WTC11 (cell line): ENCODE measurements at places on chromosomes 12 and 14.
A peak's percentile ranks its signal among the peaks of the same experiment; 100 is the strongest.

- DNase-seq: no peak
Observed at GRCh38 chr12:119857041-119857591, 20.0 kb downstream of the CIT start.

DNA sequence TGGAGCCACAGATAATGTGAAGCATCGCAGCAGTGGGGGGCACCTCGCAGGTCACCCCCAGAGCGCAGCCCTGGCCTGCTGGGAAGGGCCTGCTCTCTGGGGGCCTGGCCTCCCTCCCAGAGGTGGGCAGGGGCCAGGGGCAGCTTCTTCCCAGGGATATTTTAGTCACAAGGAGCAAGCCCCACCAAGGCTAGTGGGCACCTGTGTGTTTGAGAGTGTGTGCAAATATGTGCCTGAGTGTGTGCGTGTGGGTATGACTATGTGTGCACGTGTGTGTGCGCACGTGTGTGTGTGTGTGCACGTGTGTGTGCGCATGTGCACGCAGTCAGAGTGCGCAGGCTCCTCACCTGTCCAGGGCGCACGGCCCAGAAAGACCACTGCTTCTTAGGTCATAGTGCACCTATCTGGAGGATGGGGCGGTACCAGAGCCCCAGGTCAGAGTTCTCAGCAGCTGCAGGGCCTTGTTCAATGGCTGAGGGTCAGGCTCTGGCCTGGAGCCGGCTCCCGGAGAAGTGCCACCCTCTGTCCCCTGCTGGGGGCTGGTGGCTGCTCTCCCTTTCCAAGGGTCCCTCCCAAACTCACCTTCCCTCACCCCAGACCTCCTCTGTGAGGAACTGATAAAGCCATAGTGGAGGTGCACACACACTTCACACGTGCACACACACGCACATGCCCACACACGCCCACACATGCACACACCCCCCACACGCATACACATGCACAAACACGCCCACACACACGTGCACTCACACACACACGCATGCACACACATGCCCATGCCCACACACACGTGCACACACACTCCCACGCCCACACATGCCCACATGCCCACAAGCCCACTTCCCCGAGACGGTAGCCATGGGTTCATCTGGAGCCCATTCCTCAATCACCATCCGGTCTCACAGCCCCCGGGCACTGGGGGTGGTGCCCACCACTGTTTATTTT is 128.5 kb downstream of the KIF26A start:
- no peak for DNase-seq

- no peak for DNase-seq
Observed at GRCh38 chr14:31564194-31564593, 3.0 kb downstream of the NUBPL start.

DNA sequence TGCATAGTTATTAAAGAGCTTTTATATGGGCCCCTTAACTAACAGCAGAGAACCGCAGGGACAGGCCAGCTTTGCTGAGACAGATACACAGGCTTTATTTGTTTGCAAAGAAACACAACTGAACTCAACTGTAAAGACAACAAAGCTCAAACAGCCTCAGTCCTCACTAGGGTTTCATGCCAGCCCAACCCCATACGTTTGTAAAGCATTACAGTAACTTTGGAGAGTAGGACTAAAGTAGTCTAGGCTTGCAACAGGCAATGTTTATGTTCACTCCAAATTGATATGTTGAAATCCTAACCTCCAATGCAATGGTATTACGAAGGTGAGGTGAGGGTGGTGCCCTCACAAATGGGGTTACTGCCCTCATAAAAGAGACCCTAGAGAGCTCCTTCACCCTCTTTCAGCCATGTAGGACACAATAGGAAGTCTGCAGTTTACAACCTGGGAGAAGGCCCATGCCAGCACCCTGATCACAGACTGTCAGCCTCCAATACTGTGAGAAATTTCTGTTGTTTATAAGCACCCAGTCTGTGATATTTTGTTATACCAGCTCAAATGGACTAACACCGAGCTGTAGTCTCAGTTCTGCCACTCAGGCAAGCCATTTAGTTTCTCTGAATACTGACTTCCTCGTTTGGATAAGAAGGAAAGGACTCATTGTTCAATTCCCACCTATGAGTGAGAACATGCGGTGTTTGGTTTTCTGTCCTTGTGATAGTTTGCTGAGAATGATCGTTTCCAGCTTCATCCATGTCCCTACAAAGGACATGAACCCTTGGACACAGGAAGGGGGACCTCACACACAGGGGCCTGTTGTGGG is 35.2 kb downstream of the PPM1H start:
- no peak for DNase-seq

GRCh38 chr12:122203301-122204166 is at the start of gene B3GNT4:
Gene B3GNT4 (plus strand): TSS chr12:122203709. CDS start chr12:122204619, 910 bp downstream.
- peak; percentile 73 for DNase-seq

DNA sequence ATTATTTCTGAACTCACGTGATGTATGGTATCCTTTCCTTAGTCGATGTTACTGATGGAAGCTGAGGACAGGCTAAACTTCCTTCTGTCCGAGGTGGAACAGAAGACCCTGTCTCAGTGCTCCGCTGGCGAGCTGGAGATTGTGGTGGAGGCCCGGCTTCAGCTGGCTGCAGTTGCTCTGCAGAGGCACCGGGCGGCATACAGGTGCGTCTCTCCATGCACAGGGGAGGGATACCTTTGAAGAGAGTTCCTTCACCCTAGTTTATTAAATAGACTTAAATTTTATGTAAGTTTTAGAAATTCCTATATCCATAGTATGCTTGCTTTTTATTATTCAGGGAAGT is 186.7 kb upstream of the NEDD1 start:
- peak; percentile 43 for DNase-seq

DNA sequence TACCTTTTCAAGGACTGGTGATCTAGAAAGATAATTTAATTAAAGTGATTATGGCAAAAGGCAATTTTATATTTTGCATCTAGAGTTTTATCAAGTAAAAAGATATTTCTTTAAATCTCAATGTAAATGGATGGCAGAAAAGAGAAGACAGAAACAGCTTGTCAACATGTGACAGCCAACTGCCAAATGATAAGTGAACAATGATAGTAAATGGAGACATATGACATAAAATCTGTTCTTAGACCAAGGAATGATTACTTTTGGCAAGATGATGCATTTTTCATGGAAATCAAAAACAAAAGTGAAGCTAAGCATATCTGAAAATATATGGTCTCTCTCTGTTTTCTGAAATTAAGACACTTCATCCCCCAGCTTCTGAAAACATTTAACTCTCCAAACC is 1730.7 kb upstream of the FLRT2 start:
- DNase-seq: no peak

DNA sequence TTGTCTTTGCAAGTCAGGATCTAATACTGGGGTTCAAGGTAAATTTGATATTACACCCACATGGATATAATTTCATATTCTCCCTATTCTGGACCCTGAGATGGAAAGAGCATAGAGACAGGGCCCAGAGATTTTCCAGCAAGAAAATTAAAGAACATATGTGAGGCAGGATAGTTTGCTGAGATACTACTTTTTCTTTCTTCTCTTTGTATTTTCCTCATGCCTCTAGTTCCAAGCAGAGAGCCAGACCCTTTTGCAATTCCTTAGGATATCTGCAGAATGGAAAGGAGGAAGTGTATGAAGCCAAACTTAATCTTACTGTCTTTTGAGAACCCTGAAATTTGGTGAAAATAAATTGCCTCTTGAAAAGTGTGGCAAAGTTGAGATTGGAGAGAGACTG is 34.0 kb upstream of the RNASE3 start:
- DNase-seq: no peak

DNA sequence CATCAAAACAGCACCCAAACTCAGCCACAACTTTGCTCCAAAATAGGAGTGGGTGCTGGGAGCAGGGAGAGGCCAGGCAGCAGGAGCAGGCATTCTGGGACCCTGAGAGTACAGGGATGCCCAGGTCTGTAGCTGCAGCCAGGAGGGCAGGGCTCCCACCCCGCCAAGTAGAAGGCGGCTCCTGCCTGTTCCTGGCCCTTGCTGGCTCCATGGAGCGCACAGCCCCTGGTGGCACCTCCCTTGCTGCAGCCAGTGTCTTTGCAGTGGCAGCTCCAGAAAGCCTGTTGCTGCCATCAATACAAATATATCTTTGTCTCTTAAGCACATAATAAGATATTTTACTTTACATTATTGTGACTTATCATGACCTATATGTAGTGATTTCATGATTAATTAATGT is 1096.5 kb downstream of the FSCB start:
- peak; percentile 13 for DNase-seq

DNA sequence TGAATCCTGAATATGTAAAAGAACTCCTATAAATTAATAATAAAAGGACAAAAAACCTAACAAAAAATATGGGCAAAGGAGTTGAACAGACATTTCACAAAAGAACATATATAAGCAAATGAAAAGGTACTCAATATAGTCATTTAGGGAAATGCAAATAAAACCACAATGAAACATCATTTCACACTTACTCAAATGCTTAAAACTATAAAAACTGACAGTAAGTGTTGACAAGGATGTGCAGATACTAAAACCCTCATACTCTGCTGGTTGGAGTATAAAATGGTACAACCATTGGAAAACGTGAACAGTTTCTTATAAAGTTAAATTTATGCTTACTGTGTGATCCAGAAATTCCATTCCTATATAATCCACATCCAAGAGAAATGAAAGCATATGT is 247.1 kb downstream of the GXYLT1 start:
- no peak for DNase-seq

GRCh38 chr12:120844297-120844696 is 59.9 kb downstream of the SPPL3 start:
- no peak for DNase-seq

- DNase-seq: peak; percentile 97
Observed at GRCh38 chr12:113161415-113162016, 12.0 kb downstream of the CFAP73 start.

- no peak for DNase-seq
Observed at GRCh38 chr14:71321574-71322315, 414.5 kb downstream of the PCNX1 start.

DNA sequence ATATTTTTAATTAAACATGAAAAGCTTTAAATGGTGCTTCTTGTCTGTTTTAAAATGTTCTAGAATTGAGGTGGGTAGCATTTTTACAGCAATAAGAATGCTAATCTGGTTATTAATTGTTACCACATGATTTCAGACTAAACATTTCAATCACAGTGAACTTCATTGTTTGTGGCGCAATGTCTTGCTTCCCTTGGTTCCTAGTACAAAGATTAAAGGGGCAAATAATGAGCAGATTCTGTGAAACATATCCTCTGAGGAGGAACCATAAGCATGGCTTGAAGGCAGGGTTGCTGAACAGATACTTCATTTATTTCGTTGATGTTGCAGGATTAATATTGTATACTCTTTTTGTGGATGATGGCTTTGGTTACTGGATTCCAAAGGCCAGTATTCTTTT is 162.1 kb downstream of the FUT8 start:
- DNase-seq: no peak

- no peak for DNase-seq
Observed at GRCh38 chr12:126761420-126761819, 1505.5 kb upstream of the TMEM132C start.

GRCh38 chr12:32773691-32774090 is 18.0 kb upstream of the YARS2 start:
- no peak for DNase-seq

- no peak for DNase-seq
Observed at GRCh38 chr12:87952850-87953249, 76.4 kb downstream of the C12orf50 start.

DNA sequence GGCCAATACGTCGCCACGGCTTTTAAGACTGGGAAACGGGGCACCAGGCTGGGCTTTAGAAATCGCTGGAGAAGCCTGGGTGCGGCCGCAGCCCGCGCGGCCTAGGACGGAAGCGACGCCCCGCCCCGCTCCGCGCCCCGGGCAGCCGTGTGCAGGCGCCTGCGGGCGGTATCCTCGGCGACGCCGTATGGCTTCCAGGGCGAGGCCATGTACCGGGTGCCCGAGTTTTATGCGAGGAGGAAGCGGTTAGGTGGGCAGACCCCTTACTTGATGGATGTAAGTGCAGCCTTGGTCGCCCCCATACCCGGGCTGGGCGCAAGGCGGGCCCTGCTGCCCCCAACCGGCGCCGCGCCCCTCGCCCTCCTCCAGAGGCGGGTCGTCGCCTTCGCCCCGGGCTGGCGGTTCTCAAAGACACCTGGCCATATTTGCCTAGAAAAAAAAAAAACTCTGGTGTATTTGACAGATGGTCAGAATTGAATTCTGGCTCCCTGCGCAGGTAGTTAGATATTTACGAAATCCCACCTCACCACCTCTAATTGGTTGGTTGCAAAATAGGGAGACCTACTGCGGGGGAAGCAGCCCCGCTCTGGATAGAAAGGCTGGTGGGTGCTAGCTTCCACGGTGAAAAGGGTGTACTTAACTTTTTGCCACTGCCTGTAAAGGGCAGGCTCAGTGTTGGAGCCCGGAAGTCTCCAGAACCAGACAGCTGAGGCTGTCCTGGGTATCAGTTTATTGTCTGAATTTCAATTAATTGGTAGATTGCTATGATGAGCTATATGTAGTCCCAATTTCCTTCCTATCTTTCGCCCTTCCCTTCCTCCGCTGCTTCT is at the start of gene PPP1R36:
Gene PPP1R36 (plus strand): TSS at position 171 of the 830 bp plus-strand sequence. CDS start 37 bp downstream, at position 208.
- peak; percentile 40 for DNase-seq

- DNase-seq: no peak
Observed at GRCh38 chr14:22538671-22539228, 50.3 kb downstream of the DAD1 start.

- no peak for DNase-seq
Observed at GRCh38 chr12:71581206-71581605, 82.4 kb downstream of the ZFC3H1 start.

- no peak for DNase-seq
Observed at GRCh38 chr14:32085845-32086383, 8.8 kb downstream of the ARHGAP5 start.

GRCh38 chr14:70022771-70023445 is 143.7 kb downstream of the SMOC1 start:
- DNase-seq: no peak

DNA sequence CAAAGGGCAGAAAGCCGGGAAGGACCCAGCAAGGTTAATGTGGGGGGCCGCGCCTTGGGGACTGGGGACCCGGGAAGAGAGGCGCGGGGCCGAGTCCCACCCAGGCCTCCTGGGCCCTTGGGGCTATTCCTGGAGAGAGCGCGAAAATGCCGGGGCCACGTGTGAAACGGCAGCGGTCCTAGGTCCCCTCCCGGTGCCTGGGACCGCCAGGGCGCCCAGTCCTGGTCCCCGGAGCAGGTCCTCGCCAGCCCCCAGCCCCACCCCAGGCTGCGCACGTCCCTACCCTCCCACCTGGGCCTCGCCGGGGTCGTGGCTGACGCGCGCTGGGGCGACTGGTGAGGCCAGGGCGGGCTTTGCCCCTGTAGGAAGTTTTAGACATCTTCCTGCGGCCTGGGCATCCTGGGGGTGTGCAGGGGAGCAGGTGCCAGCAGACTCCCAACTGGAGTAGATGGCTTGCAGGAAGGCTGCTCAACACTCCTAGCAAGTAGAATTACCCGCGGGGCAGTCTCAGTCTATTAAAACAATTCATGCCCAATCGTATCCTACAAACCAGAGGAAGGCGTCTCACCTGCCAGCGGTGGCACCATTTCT is 708 bp downstream of the FAR2 start:
- DNase-seq: peak; percentile 38

- DNase-seq: no peak
Observed at GRCh38 chr14:79586989-79587598, 624.2 kb downstream of the DIO2 start.

GRCh38 chr14:77681196-77682157 is 26.3 kb downstream of the ALKBH1 start:
- no peak for DNase-seq
